ENCODE measurements at places on chromosomes 4 and X.

DNA sequence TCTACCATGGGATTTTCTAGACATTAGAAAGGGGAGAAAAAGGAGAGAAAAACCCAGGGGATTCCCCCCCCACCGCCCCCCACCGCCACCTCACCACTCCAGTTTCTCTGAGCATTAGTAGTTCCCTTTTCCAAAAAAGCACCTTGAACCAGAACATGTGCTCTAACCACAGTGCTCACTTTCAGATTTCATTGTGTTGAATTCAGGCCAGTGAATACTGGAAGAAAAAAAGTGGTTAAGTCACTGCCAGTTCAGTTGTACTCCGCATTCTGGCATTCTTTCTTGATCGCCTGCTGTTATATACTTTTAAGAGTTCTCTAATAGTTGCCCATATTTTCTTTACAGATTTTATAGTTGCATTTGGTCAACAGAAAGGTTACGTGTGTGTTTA, 40.9 kb downstream of the JADE3 start:
- no peaks in the 10 kb centered on the region for H3K36me3 ChIP-seq
- no peak for DNase-seq
- no peaks in the 10 kb centered on the region for H3K27me3 ChIP-seq
- no peak overlapping the region for H3K4me3 ChIP-seq
- H3K4me1 ChIP-seq: peaks cover 4% of the 10 kb centered on the region
- H3K27ac ChIP-seq: no peak overlapping the region

DNA sequence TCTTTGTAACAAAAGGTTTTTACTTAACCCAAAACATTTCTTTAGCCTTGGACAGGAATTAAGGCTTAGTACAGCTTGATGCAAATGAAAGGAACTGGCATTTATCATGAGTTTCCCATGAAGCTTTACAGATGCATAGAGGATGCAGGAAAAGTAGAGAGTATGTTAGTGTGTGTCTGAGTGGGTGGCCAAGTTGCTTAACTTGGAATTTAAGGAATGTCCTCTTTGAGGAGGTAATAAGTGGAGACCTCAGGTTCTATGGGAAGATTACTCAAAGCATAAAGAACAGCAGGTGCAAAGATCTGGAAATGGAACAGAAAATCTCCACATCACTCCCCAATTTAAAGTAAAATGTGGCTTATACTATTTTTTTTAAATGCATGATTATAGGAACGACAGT, 457.9 kb downstream of the KCNIP4 start:
- H3K4me1 ChIP-seq: no peaks in the 10 kb centered on the region
- no peak overlapping the region for H3K27ac ChIP-seq
- no peaks in the 10 kb centered on the region for H3K36me3 ChIP-seq
- DNase-seq: no peak

DNA sequence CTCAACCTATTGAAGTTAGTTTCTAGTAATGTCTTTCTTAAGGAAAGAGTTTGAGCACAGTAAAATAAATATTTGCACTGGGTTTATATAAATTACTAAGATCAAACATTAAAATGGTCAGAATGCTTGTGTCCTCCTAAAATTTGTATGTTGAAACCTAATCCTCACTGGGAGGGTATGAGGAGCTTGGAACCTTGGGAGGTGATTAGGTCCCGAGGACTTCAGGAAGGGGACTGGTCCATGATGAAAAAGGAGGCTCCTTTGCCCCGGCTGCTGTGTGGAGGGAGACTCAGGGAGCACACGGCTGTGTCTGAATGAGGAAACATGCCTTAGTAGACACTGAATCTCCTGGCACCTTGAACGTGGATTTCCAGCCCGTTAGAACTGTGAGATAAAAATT, 221.9 kb downstream of the TENM3 start:
- H3K4me1 ChIP-seq: no peaks in the 10 kb centered on the region
- DNase-seq: no peak
- H3K36me3 ChIP-seq: no peaks in the 10 kb centered on the region
- no peak overlapping the region for H3K27ac ChIP-seq

DNA sequence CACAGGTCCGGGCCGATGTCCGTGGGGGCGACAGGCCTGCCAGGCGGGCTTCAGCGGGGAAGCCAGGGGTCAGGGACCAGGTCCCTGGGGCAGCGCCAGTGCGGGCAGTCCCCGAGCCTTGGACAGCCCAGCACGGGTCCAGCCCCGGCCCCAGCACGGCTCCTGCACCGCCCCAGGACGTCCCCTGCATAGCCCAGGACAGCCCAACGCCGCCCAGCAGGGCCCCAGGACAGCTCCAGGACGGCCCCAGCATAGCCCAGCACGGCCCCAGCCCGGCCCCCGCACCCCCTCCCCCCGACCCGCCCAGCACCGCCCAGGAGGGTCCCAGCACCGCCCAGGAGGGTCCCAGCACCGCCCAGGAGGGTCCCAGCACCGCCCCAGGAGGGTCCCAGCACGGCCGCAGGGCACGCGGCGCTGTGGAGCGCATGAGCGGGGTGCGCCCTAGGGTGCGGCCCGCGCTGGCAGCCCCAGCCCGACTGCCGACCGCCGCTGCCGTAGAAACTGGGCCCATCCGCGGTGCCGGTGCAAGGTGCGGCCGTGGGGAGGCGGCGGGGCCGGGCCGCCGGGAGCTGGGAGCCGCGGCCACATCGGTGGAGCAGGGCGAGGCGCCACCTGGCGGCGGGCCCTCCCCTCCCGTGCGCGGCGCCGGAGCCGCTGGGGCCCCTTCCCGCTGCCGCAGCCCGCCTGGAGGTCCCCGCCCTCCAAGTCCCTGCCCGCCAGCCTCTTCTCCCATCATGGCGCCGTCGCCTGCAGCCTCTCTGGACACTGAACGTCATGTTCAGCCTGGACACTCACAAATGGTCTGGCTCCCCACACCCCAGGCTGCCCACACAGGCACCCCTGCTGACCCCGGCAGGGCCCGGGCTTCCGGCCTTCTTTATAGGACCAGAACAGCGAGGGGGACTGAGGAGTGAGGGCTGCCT, 106.8 kb upstream of the NKX1-1 start:
- DNase-seq: no peak
- no peaks in the 10 kb centered on the region for H3K4me1 ChIP-seq
- H3K36me3 ChIP-seq: no peaks in the 10 kb centered on the region
- H3K27me3 ChIP-seq: peaks cover 13% of the 10 kb centered on the region
- H3K27ac ChIP-seq: no peak overlapping the region
- H3K4me3 ChIP-seq: peak overlapping the region; percentile 39

GRCh38 chrX:134908356-134908755, 82.4 kb upstream of the SMIM10 start:
- H3K27ac ChIP-seq: no peak overlapping the region
- H3K36me3 ChIP-seq: no peaks in the 10 kb centered on the region
- no peaks in the 10 kb centered on the region for H3K27me3 ChIP-seq
- DNase-seq: no peak
- no peaks in the 10 kb centered on the region for H3K4me1 ChIP-seq

DNA sequence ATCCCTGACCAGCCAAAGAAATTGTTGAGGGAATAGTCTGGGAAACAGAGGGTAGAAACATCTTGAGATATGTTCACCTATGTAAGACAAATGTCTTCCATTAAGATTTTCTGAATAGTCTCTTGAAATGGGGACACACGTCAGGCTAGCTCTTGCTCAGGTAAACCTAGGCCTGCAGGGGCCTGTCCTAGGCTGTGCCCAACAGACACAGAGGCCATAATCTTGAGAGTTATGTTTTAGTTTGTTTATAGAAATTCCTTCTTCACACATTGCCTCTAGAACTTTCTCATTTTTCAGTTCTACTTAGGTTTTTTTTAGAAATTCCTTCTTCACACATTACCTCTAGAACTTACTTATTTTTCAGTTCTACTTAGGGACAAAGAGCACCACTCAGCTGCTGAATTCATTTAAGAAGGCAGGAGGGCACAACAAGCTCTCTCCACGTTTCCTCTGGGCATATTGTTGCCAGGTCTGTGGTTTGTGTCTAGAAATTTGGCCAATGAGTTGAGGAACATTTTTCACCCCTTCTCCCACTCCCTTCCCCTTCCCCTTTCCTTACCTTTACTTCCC, 94.9 kb downstream of the ARHGAP24 start:
- no peak overlapping the region for H3K27ac ChIP-seq
- no peaks in the 10 kb centered on the region for H3K36me3 ChIP-seq
- H3K4me3 ChIP-seq: no peak overlapping the region
- H3K27me3 ChIP-seq: no peaks in the 10 kb centered on the region
- H3K4me1 ChIP-seq: no peaks in the 10 kb centered on the region

DNA sequence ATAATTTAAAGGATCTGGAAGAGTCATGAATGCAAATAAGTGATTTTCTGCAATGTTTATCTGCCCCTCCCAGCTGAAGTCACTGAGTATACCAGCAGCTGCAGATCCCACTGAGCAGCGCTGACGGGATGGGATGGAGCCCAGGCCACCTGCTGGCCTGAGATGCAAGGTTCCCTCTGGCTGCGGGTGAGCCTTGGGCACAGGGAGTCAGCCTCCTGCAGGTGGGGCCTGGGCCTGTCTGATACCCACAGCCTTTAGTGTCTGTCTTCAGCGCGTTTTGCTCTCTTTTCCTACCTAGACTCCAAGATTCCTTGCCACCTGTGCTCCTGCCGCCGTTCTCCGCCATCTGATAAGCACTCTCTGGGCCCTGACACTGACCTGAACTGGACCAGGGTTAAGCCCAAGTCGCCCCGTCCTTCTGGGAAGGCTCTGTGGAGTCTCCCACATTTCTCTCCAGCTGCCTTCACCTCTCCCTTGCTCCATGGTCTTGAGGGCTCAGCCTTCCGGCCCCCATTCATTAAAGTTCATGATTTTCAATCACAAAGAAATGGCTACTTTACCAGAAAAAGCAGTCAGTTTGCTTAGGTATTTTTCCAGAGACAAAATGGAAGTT, 223.1 kb upstream of the FAT1 start:
- DNase-seq: no peak
- H3K36me3 ChIP-seq: no peaks in the 10 kb centered on the region
- no peak overlapping the region for H3K27ac ChIP-seq
- H3K27me3 ChIP-seq: no peaks in the 10 kb centered on the region

DNA sequence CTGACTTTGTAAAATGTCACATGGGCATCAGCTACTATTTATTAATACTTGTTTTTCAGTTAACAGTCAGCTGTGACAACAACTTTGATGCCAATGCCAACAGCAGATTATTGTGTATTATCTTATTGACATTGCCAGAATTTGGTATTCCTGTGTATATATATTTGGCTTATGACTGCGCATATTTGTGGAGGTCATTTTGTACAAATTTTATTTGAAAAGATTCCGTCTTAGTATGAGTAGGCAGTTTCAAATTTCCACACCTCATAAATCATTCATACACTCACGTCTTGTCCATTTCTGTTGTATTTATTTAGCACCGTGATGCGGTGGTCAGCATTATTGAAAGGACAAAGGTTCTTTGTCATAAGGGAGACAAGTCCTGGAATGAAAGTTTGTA, 558.2 kb upstream of the NDST4 start:
- H3K4me3 ChIP-seq: no peak overlapping the region
- DNase-seq: no peak
- H3K36me3 ChIP-seq: no peaks in the 10 kb centered on the region

- H3K27ac ChIP-seq: no peak overlapping the region
- H3K27me3 ChIP-seq: no peaks in the 10 kb centered on the region
- DNase-seq: no peak
- H3K4me1 ChIP-seq: no peaks in the 10 kb centered on the region
Observed at GRCh38 chrX:106144755-106145639, 23.1 kb upstream of the PWWP3B start.

Data from ascending aorta (tissue), 2 donors.